ENCODE measurements at places on chromosomes 3 and 15.

DNA sequence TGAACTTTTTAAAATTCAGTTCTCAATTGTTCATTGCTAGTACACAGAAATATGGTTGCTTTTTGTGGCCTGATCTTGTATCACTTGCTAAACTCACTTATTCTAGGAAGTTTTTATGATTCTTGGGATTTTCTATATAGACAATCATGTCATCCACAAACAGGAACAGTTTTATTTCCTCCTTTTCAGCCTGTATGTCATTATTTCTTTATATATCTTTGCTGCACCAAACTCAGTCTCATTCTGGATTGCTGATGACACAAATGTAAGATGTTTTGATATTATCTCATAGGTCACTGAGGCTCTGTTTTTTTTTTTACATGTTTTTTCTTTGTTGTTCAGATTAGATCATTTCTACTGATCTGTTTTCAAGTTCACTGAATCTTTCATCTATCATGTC lies 71.7 kb downstream of the TTBK2 start:
- no peak for DNase-seq

DNA sequence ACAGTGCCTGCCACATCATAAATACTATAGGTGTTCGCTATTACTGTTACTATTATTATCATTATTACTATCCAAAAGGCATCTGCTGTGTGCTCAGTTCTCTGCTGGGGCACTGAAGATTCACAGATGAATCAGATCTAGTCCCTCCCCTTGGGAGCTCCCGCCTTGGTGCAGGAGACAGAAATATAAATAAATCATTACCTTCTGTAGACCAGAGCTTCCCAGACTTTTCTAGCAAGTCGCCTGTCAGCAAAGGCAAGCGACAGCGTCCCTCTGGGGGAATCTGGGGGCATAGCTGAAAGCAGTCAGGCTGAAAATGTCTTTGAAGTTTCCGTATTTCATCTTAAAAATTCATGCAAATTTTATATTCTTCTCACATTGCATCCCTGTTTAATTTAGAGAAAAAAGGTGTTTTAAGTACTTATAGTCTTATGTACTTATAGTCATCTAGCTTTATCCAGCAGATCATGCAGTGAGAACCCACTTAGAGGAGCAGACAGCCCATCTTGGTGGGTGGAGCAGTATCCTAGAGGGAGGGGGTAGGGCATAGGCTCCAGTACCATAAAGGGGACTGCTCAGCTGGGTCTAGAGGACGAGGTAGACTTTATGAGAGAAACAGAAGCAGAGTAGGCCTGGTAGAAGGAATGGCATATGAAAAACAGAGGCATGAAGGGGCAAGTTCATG lies 10.4 kb upstream of the BRPF1 start:
- DNase-seq = no peak

- peak; percentile 90 for DNase-seq
Observed at GRCh38 chr3:42025370-42026138, 63.7 kb upstream of the ULK4 start.

- DNase-seq = no peak
Observed at GRCh38 chr3:122754929-122755328, 38.7 kb downstream of the HSPBAP1 start.

GRCh38 chr3:188527389-188527788 lies 373.4 kb downstream of the LPP start:
- DNase-seq = no peak

GRCh38 chr15:40930430-40931299 lies 1.5 kb downstream of the DLL4 start:
- DNase-seq = no peak

DNA sequence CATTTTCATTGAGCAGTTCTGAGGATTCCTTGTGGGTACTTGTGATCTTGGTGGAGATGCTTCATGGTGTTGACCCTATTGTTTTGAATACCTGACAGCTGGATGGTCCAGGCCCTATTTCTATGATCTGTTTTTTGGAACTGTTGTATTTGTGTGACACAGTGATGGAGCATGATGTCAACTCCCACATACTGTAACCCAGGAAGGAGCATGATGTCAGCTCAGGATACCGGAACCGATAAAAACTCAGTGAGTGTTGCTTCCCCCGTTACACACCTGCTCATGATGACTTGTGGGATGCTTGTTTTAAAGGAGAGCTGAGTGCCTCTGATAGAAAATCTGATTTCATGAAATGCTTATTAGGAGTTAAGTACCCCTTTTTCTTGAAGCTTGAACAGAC lies 45.1 kb downstream of the ZBTB38 start:
- no peak for DNase-seq

DNA sequence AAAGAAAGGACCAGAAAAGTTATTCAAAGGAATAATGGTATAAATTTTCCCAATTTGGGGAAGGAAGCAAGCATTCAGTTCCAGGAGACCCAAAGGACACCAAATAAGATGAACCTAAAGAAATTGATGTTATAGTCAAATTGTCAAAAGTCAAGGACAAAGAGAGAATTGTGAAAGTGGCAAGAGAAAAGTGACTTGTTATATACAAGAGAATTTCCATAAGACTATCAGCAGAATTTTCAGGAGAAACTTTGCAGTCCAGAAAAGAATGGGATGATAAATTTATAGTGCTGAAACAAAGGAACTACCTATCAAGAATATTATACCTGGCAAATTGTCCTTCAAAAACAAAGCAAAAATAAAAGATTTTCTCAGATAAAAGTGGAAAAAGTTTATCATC lies 43.8 kb upstream of the FOXB1 start:
- no peak for DNase-seq

DNA sequence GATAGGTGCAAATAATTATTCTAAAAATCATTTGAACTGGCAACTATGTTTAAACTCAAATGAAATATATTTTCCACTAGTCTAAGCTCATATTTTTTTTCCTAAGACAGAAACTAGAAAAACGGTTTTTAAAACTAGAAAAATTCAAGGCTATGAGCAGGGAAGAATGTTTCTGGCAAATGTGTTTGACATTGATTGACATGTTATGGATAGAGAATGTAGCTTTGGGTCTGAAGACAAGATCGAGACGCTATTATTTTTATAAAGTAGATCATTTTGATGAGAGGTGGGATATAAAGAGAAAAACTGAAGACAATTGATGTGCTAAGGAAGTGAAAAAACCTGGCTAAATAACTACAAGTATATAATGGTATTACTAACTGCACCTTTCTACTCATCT lies 415.2 kb downstream of the GABRB3 start:
- no peak for DNase-seq

DNA sequence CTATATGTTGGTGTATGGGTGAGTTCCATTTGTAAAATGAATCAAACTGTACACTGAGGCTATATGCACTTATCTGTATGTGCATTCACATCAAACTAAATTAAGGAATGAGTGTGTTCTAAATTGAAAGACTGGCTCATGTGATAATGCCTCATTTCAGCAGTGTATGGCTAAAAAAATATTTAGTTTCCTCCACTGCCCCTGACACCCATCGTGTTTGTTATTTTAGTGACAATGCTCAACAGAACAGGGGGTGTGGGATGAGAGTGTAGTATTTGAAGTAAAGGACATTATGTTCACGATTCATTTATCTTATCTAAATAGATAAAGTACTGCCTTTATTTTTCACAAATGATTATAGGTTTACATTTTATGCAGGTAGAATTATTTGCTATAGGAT lies 301.1 kb upstream of the ARPP21 start:
- DNase-seq = no peak

- DNase-seq = no peak
Observed at GRCh38 chr3:16496008-16496407, 17.5 kb downstream of the RFTN1 start.

GRCh38 chr15:66735909-66736305 lies 33.9 kb downstream of the SMAD6 start:
- DNase-seq = no peak

- no peak for DNase-seq
Observed at GRCh38 chr3:177523872-177524438, 326.7 kb upstream of the TBL1XR1 start.

DNA sequence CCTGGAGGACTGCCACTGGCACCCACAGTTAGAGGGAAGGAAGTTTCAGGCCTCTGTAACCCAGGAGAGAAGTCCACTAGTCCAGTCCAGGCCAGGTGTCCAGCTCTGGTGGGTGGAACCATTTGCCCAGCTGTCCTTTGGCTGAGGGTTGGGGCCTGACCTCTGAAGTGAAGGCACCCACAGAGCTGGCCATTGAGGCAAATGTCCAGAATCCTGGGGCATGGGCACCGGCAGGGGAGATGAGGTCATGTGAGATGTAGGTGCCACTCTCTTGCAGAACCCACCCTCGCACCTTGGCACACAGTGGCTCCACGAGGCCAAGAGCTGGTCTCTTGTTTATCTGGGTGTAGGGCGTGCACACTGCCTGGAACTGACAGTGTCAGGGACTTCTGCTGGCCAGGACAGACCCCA lies 162.8 kb downstream of the SMAD6 start:
- no peak for DNase-seq

DNA sequence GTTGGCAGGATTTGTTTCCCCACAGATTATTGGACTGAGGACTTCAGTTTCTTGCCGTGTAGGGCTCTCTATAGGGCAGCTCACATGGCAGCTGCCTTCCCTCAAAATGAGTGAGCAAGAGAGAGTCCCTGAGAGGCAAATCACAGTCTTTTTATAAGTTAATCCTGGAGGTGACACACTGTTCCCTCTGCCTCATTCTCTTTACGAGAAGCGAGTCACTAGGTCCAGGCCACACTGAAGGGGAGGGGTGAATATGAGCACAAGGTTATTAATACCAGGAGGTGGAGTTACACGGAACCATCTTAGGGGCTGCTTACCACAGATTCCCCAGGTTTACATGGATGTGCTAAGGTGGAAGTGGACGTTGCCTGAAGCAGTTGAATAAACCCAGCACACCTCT lies 77.0 kb downstream of the LPP start:
- no peak for DNase-seq

- DNase-seq = no peak
Observed at GRCh38 chr3:10432156-10432845, 73.1 kb downstream of the ATP2B2 start.

DNA sequence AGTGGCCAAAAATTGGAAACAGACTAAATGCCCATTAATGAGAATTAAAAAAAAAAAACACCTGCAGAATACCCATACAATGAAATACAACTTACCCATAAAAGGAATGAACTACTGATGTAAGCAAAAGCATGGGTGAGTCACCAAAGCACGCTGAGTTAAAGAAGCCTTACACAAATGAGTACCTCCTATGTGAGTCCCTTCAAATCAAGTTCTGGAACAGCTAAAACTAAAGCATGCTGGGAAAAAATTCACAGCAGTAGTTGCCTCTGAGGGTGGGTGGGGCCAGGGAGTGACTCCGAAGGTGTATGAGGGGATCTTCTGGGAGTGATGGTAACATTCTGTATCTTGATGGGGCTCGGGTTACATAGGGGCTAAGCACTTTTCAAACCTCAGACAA lies 11.4 kb downstream of the MYO5C start:
- no peak for DNase-seq

DNA sequence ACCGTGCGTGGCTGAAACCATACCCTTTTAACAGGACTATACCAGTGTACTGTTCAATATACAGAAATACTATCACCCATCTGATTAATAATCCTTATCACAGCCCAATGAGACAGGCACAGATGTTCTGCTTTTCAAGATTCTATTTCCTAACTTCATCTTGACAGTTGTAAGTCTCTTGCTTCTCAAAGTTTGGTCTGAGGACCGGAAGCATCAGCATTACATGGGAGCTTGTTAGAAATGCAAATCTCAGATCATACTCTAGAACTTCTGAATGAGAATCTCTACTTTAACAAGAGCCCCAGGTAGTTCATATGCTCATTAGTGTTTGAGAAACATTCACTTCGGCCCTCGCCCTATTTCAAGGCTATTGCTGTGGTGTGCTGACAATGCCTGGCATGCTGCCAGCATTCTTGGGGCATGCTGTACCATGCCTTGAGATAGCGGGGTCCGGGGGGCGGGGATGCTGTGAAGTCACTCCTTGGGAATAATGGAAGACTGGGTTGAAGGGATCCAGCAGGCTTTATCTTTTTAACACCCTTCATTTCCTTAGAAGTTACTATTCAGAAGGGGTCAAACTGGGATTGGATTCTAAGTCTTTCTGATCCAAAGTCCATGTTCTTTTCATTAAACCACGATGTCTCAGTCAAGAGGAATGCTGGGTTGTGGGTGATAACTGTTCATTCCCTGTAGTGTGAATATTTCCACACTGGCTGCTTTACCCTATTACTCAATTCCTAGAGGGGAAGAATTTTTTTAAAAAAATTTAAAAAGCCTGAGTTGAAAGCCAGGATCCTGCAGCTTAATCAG lies 194.7 kb downstream of the LPP start:
- DNase-seq = peak; percentile 84

DNA sequence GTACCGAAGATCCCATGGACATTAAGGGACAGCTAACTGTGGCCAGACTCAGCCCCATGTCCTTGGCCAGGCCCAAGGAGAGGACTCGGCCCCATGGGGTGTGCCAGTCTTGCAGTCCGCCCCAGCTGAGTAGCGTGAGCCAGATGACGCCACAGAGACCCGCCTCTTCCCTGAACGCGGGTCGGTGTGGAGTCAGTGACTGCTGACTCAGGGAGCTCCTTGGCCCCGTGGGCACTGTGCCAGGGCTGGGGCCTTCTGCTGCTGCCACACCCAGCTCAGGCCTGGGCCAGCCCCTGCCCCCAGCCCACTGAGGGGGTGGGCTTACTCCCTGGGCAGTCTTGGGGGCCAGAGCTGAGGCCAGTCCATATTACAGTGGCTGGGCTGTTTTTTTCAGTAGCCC lies 52.8 kb downstream of the PLXNA1 start:
- no peak for DNase-seq

GRCh38 chr15:83714939-83715628 lies 61.2 kb downstream of the ADAMTSL3 start:
- DNase-seq = no peak

GRCh38 chr3:136658946-136659682 lies 93.1 kb downstream of the STAG1 start:
- peak; percentile 29 for DNase-seq

GRCh38 chr3:42123012-42123581 lies 31.9 kb downstream of the TRAK1 start:
- DNase-seq = no peak

DNA sequence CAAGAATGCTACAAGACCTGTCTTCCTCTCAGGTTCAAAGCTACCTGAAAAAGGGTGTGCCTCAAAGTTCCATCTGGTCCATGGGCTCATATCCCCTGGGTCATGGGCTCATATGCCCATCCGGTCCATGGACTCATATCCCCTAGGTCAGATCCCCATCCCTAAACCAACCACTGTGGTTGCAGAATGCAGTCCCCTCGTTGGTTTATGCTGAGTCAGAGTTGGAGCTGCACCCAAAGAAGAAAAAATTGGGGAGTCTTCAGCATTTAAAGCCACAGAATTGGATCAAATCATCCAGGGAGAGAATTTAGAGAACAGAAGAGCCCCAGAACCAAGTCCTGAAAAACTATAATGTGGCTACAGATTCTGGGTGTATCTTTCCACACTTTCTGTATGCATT lies 71.5 kb upstream of the IL12A start:
- DNase-seq = no peak

DNA sequence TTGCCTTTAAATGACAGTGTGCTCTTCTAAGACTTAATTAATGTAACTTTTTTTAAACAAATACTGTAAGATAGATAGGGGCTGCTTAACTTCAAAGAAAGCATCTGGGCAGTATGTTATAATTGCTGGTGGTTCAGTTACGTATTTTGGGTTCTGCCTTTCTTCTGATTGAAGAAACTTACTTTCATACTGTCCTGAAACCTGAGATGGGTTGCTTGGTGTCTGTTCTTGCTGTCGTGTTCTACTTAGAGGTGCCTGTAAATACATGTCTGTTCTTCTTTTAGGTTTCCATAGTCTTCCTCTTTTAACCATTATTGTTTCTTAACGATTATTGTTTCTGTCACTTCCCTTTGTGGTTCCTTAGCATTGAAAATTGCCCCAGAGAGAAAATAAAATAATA lies 297.7 kb upstream of the CHRM5 start:
- DNase-seq = no peak
